Suppressor macrophage treated with lipopolysaccharide for 1 hour (primary cell): ENCODE measurements at places on chromosomes 13 and 19.
A peak's percentile ranks its signal among the peaks of the same experiment; 100 is the strongest.

- peak; percentile 75 for DNase-seq
These were observed 131.2 kb downstream of the IRS2 start for GRCh38 chr13:109655206-109655600.

DNA sequence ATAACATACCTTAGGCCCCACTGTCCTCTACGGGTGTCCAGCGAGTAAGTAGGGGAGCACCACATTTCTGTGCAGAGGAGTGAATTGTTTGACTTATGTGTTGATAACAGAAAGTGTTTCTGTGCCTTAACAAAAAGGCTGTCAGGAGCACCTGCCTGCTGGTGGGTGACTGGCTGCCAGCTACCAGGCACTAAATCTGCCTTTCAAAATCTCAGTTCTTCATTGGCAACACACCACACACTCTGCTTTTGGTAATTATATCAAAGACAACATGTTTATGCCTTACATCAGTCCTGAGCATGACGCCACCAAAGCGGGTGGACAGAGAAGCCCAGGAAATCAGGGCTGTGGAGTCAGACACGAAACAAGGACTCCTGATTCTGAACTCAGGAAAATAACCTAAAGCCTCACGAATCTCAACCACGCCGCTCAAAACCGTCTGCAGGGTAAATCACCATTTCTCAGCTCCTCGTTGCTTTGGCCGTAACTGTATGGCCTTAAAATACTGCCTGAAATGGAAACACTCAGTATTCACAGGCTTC is 105.2 kb upstream of the SOX1 start:
- no peak for DNase-seq

GRCh38 chr13:114319441-114319913 is 5.2 kb downstream of the CHAMP1 start:
- no peak for DNase-seq

- DNase-seq, result no peak
These were observed 823 bp downstream of the DOCK6 start for GRCh38 chr19:11261431-11261970.

DNA sequence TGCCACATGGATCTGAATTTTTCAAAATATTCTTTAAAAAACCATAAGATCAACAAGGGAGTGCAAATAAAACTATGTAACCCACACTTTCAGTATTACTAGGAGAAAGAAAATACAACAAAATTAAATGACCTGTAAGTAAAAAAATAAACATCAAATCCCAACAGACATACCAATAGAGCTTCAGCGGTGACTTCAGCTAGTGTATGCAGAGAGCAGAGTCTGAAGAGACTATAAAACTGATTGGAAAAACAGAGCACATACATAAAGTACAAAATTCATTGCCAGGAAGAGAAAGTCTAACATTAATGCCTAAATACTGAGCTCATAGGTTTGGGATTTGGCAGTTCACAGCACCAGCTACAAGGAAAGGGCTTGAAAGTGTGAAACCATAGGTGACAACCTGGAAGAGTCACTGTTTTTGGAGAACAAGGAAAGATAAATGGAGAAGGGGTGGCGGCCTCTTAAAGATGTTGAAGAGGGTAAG is 291.1 kb downstream of the LMO7 start:
- DNase-seq, result no peak

- DNase-seq, result no peak
These were observed 512.2 kb downstream of the DCT start for GRCh38 chr13:93967286-93967685.

DNA sequence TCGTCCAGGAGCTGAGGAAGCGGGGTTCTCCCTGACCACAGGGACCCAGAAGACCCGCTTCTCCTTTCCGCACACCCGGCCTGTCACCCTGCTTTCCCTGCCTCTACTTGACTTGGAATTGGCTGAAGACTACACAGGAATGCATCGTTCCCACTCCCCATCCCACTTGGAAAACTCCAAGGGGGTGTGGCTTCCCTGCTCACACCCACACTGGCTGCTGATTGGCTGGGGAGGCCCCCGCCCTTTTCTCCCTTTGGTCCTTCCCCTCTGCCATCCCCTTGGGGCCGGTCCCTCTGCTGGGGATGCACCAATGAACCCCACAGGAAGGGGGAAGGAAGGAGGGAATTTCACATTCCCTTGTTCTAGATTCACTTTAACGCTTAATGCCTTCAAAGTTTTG is 18.9 kb downstream of the VASP start:
- peak; percentile 80 for DNase-seq

DNA sequence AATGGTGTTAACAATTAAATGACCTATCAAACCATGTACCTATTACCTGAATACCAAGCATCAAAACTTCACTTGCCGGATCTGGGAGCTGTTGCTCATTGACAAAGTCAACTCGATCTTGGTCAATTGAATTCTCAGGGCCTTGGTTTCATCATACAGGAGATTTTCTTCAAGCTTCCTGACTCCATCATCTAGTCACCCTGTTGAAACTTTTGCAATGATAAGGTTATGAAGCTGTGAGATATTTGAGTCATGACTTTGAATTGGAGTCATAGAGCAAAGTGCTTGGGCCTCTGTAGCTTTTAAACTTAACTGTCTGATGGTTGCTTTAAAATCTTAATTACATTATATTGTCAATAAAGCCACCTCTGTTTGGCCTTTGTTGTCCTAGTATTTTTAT is 260.9 kb downstream of the COG6 start:
- peak; percentile 1 for DNase-seq

- peak; percentile 43 for DNase-seq
These were observed 22.8 kb upstream of the ERVV-1 start for GRCh38 chr19:52990759-52991418.

DNA sequence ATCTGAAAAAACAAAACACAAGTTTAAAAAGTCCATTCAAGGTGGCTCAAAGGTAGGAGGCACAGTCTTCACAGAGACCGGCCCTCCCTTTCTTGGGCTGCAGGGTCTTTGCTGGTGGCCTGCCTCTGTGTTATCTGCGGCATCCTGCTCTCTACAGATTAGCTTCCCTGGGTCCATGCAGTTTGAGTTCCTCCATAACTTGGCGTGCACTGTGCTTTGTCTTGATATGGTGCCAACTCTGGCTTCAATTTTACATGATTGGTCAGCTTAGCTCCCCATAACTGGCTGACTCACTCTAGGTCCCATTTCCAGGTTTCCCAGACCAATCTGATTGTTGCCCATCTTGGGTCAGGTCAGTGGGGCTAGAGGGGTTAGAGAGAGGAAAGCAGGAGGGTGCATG is 41.8 kb downstream of the TPT1 start:
- DNase-seq, result no peak

- DNase-seq, result no peak
These were observed 17.4 kb upstream of the ATXN8OS start for GRCh38 chr13:70090036-70090723.

DNA sequence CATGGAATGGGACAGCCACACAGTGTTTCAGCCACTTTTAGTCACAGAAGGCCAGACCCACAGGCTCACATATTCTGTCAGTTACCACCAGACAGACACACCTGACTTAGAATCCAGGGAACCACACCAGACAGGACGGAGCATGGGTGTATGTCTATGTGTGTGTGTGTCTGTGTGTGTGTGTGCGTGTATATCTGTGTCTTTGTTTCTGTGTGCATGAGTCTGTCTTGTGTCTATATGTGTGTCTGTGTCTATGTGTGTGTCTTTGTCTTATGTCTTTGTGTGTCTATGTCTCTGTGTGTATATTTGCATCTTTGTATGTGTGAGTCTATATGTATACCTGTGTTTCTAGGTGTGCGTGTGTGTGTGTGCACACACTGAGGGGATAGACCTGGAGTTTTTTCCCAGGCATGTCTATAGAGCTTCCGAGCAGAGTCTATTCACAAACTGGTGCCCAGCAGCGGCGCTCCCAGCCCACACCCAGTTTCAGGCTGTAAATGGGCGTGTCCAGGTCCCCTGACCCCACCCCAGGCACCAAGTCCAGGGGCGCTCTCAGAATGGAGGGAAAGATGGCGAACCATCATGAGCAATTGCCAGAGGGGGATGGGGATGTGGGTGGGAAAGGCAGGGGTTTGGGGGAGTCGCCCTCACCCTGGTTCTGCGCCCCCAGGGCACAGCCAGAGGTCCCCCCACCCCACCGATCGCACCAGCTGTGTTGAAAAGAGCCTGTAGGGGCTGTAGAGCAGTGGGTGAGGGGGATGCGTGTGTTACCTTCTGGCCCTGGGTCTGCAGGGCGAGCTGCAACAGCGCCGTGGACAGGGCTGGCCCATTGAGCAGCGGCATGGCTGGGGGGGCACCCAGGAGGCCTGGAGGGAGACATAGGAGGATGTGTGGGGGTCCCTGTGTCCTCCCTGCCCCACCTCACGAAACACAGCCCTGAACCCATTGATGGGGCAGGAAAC is 6.3 kb upstream of the FDX2 start:
- no peak for DNase-seq

- no peak for DNase-seq
These were observed 133.4 kb upstream of the PEG3 start for GRCh38 chr19:56973713-56974555.

DNA sequence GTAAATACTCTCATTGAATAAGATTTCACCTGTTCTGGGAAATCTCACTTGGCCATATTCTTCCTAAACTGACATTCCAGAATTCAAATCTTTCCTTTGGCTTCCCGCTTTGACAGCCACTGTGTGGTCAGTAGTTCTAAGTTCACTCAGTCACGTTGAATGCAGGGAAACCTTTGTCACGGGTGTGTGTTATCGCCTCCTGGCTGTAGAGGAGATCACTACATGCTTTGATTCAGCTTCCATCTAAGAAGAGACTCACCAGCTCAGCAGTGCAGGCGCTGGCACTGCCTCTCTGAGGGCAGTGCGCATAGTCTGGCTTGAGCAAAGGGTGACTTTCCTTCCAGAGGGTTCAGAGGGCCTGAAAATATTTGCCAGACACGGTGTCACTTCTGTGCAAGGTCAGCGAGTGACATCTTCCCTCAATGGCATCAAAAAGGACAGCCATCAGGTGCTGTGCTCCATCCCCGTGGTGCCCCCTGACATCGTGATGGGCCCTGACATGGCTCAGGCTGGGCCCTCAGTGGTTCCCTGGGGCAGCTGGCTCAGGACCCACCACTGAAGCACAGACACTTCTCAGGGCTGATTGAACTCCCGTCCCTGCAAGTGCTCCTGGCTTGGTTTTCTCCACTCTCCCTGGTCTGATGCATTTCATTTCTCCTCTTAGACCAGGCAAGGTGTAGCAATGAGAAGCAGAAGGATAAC is 635.4 kb upstream of the ARGLU1 start:
- DNase-seq, result no peak

DNA sequence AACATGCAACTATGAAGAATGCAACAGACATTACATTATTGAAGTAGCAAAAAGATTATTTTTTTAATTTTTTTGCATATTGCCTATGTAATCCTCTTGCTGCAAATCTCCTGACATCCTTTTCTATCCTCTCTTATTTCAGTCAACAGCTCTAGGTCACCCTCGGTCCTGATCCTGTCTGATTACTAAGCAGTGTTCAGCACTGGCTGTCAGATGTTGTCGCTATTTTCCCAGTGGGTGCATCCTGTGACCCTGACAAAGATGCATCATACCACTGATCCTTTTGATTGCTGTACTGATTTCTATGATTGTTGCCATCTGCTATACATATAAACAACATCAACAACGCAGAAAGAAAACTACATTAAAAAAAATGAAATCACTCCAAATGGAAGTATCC is 443.7 kb upstream of the PRR20A start:
- no peak for DNase-seq

GRCh38 chr13:113981611-113982295 is 7.9 kb upstream of the C13orf46 start:
- DNase-seq, result no peak

DNA sequence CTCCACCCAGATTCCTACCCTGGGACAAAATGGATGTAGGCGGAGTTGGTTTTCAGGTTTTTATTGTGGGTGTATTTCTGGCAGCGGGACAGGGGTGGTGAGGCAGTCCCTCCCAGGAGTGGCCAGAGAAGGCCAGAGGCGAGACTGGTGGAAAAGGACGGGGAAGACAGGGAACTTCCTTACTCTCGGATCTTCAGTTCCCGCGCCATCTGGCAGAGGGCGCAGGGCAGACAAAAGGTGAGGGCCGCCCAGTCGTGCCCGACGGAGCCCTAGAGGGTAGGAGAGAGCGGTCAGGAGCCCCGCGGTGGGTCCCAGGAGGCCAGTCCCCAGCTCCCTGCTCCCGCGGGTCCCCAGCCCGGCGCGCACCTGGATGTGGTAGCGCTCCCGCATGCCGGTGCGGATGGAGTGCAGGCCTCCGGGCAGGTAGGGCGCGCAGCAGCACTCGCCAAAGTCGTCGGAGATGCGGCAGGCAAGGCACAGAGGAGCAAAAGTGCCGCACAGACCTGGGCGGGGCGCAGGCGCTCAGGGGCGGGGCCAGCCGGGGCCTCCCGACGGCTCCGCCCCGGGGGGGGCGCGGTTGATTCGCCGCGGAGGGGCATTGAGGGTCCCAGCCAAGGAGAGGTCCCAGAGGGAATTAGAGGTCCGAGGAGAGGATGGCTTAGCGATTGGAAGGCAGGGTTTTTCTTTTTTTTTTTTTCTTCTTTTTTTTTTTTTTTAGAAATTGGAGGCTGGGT is 3.0 kb downstream of the CNFN start:
- peak; percentile 82 for DNase-seq

- DNase-seq, result peak; percentile 76
These were observed 4.3 kb downstream of the HPN start for GRCh38 chr19:35045667-35046300.

DNA sequence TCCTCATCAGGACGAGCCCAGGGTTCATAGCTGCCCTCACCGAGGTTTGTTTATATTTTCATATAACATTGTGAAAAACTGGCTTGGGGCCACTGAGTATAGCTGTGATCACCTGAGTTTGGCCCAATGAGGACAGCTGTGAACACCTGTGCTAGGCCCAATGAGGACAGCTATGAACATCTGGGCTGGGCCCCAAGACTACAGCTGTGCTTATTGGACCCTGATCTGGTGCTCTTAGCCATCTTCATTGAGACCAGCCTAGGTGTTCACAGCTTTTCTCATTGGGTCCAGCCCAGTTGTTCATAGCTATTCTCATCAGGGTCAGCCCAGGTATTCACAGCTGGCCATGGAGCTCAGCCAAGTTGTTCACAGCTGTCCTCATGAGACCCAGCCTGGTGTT is 1167.3 kb downstream of the UQCRFS1 start:
- DNase-seq, result no peak

DNA sequence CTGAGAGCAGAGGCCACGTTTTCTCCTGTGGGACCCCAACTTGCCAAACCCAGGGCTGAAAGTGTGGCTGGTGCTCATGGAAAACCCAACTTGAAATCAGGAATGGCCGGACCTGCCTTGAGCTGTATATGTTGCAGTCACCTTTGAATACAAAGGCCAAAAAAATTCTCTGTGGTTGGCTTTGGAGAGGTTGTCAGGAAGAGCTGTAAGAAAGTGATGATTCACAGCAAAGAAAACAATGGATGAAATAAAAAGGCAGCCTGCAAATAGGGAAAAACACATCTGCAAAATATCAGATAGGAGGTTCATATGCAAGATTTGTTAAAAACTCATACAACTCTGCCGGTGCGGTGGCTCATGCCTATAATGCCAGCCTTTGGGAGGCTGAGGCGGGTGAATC is 715.8 kb downstream of the UQCRFS1 start:
- no peak for DNase-seq

- no peak for DNase-seq
These were observed 28.0 kb upstream of the UFM1 start for GRCh38 chr13:38321654-38322053.

GRCh38 chr19:2027361-2027760 is 11.8 kb upstream of the BTBD2 start:
- DNase-seq, result peak; percentile 31
